ENCODE measurements at places on chromosomes 7 and 10.

GRCh38 chr10:110919349-110919931, at the start of gene SHOC2:
SHOC2 (plus strand) TSS chr10:110919604; CDS start chr10:110964359, 44,755 bp downstream.
- peak; percentile 87 for DNase-seq

- DNase-seq = no peak
Observed at GRCh38 chr10:128863823-128864405, 603.1 kb upstream of the MGMT start.

- DNase-seq = no peak
Observed at GRCh38 chr7:111357691-111358090, 204.6 kb downstream of the IMMP2L start.

DNA sequence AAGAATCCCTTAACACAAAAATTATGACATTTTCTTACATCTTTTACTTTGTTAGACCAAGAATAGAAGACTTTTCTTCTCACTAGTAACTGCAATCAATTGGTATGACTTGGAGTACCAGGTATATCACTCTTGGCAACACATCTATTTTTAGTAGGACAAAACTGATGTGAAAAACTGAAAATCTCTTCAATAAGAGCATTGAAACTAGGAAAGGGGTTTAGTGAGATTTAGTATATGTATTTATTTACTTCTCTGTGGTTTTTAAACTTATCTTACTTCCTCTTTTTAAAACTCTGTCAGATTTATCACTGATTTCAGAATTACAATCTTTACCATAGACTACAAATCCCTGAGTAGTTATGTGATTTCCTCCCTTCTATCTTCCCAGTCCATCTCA, 366.2 kb downstream of the PCDH15 start:
- no peak for DNase-seq

DNA sequence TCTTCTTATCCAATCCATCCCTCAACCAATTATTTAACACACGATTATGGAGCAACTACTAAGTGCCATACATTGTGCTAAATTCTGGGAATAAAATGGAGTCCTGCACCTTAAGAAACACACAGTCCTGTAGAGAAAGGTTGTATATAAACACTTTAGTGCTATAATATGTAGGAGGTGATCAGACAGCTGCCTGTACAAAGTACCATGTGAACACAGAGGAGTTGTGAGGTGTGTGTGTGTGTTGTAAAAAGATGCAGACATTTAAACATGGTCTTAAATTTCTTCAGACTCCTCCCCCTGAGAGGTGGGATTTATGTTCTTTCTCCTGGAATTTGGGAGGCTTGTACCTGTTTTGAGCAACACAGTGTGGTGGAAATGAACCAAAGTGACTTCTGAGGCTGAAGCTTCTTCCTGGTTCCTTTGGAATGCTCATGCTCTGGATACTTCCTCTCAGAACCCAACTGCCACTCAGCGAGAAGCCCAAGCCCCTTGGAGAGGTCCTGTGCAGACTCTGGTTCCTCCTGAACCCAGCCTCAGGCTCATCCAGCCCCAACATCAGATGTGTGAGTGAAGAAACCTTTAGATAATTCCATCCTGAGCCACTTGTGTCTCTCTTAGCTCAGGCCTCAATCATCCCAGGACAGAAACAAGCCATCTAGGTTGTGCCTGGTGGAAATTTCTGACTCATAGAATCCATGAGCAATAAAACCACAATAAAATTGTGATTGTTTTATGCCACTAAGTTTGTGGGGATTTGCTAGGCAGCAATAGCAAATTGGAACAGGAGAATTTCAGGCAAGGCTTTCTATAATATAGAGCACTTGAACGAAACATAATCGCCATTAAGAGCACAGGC, 161.2 kb upstream of the FAM3C start:
- DNase-seq = no peak

- no peak for DNase-seq
Observed at GRCh38 chr10:52853704-52854103, 81.1 kb upstream of the MBL2 start.

DNA sequence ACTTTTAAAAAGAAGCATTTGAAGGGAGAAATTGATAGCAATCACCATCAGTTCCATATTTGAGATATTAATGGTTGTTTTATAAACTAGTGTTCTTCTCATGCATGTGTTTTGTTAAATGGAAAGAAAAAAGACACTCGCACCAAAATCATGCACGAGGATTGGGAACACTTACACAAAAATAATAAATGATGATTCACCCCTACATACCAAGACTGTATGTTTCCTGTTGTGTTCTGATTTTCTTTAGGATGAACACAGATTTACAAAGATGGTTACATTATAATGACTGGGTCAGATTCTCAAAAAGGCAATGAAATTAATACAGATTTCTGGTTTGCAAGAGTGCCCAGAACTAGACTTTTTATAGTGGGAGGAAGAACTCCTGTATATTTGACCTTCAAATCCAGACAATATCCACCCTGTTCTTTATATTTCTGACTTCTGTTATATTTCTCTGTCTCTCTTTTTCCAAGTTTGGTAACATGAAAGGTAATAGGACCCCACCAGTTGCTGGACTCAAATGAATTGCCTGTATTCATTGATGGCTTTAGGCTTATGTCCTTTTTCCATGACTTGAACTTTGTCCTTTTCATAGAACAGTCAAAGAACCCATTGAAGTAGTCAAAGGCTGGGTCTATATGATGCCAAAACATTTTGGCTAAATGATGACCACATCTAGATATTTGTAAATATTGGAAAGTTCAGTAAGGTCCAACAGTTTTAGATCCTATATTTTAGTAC, 54.4 kb downstream of the SEMA3A start:
- DNase-seq = no peak

- DNase-seq = peak; percentile 97
Observed at GRCh38 chr10:116742367-116743265, at the start of gene HSPA12A. HSPA12A (minus strand) TSS chr10:116742566; CDS start chr10:116742469, 97 bp downstream.

DNA sequence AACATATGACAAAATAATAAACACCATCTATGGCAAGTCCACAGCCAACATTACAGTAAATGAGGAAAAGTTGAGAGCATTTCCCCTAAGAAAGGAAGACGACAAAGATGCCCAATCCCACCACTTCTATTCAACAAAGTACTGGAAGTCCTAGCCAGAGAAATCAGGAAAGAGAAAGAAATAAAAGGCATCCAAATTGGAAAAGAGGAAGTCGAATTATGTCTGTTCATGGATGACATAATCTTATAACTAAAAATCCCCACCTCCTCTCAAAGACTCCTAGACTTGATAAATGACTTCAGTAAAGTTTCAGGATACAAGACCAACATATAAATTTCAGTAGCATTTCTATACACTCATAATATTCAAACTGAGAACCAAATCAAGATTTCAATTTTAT, 288.5 kb upstream of the POT1 start:
- DNase-seq = no peak

DNA sequence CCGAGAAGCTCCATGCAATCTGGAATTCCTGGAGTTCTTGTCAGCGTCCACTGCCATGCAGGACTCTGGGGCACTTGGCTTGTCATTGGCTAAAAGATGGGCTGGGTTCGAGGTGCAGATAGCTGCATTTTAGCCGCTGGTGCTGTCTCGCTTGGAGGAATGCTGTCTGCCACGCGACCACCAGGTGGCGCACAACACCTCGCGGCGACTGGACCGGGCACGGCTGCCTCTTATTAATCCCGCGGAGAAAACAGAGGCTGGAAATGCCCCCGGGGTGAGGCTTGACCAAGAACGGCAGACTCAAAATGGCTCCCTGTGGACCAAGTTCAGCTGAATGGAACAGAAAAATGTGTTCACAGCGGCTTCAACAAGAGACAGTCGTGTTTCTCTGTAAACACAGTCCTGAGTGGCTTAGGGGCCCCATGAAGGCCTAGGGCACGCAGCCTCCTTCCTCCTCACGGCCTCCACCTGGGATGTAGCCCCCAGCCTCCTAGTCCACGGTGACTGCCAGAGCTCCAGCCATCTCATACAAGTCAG, 46.2 kb downstream of the AOC1 start:
- DNase-seq = peak; percentile 86

DNA sequence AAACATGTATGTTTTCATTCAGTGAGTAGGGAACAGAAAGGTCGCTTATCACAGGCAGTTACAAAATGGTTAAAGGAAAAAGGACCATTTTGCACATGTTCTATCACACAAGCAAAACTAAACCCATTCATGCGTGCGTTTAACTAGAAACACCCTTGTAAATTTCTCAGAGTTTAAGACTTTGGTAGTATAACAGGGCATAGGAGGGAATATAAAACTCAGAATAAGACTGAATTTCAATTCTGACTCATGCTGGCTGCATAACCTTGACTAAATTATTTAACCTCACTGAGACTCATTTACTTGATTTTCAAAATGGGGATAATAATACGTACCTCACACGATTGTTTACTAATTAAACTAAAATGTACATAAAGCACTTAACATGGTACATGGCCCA, 243.8 kb upstream of the PTN start:
- no peak for DNase-seq

- DNase-seq = peak; percentile 6
Observed at GRCh38 chr7:46539892-46540483, 618.9 kb upstream of the IGFBP3 start.
